ENCODE measurements at places on chromosomes 7 and 10. TPM values are rescaled to one million over a fixed set of nuclear protein-coding genes. Genes with fewer than 3 reads are reported as not detected.

The ZNF467 gene
- total RNA-seq = 27.9 TPM

The TACC2 gene
- 6.9 TPM for total RNA-seq

The BCAP29 gene
- total RNA-seq = 82.4 TPM

The LRIT1 gene
- total RNA-seq = not detected

The GPR15LG gene
- total RNA-seq = not detected

The GARIN1A gene
- total RNA-seq = 0.32 TPM

The EMX2 gene
- not detected for total RNA-seq

The LOXL4 gene
- 6.9 TPM for total RNA-seq

The PNLIPRP2 gene
- total RNA-seq = not detected

The PDLIM1 gene
- total RNA-seq = 52.5 TPM

The ING3 gene
- 5.3 TPM for total RNA-seq

The ZC3HAV1 gene
- 29.5 TPM for total RNA-seq

The HILPDA gene
- total RNA-seq = 52.5 TPM

The ADO gene
- total RNA-seq = 26.6 TPM

The PKD1L1 gene
- not detected for total RNA-seq

The LRRC61 gene
- 11.8 TPM for total RNA-seq

The TUBAL3 gene
- not detected for total RNA-seq

The ZNF485 gene
- total RNA-seq = 3.1 TPM

The NFE2L3 gene
- total RNA-seq = 6.4 TPM

The CRYGN gene
- not detected for total RNA-seq

The EN2 gene
- total RNA-seq = not detected

The IGFBP3 gene
- total RNA-seq = 34.3 TPM

The UBN2 gene
- 2.3 TPM for total RNA-seq

The FAM149B1 gene
- 6.9 TPM for total RNA-seq

The IL2RA gene
- not detected for total RNA-seq

The CPA2 gene
- not detected for total RNA-seq

The SH2B2 gene
- total RNA-seq = 7.0 TPM
